ENCODE measurements at places on chromosomes 6 and 20. TPM values are rescaled to one million over a fixed set of nuclear protein-coding genes. Genes with fewer than 3 reads are reported as not detected.

GRCh38 chr6:101429845-101430244, 36.3 kb downstream of the GRIK2 start:
- DNase-seq = no peak

- DNase-seq = no peak
These were observed 90.4 kb downstream of the MOXD1 start for GRCh38 chr6:132310921-132311320.

GRCh38 chr6:110622912-110623578, 146.6 kb upstream of the SLC22A16 start:
- DNase-seq = no peak

SYCP2L gene
- total RNA-seq = 4.3 TPM

ZDHHC14 gene
- 9.1 TPM for total RNA-seq

All from osteocyte (in vitro differentiated cells).